NCI-H187 treated with DMSO at 0.1 percent for 48 hours (cell line): ENCODE measurements at places on chromosomes 5 and 9.
A peak's percentile ranks its signal among the peaks of the same experiment; 100 is the strongest.

DNA sequence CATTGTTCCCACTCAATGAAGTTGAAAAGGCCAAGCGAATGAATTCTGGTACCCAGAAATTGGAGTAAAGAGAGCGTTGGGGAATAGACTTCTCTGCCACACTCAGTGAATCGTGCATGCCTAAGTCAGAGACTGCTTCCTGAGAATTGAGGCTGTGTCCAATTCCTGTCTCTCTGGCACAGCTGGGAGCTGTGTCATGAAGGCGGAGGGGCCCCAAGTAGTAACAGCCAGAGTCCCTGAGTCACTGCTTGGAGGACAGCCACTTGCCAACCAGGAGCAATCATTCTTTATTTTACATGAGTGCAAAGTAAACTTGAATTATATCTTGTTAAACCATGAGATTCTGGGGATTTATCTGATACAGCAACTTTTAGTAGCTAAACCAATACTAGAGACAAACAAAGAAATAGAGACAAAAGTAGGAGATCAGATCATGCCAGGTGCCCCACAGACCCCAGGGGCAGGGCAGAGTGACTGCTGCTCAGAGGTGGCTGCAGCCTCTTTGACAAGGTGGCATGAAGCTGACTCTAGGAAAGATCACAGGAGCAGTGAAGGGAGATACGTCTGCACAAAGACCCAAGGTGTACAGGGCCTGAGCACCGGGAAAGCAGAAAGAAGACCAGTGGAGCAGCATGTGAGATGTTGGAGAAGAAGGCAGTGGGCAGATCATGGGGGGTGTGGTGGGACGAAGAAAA is 246.0 kb downstream of the GADD45G start:
- no peak for DNase-seq

GRCh38 chr9:32863291-32863690 is 80.0 kb downstream of the TMEM215 start:
- DNase-seq = no peak

GRCh38 chr5:31726952-31727351 is 88.0 kb downstream of the PDZD2 start:
- no peak for DNase-seq

DNA sequence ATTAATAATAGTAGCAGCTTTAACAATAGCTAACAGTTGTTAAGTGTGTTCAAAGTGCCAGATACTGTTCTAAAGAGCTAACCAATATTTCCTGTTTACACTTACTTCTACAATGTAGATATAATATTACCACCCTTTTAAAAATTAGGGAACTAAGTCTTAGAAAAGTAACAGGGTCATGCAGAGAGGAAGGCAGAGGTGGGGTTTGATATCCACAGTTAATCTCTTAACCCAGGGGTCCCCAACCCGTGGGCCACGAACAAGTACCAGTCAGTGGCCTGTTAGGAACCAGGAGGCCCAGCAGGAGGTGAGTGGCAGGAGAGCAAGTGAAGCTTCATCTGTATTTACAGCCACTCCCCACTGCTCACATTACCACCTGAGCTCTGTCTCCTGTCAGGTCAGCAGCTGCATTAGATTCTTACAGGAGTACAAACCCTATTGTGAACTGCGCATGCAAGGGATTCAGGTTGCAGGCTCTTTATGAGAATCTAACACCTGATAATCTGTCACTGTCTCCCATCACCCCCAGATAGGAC is 89.1 kb downstream of the ACTL7B start:
- peak; percentile 11 for DNase-seq

DNA sequence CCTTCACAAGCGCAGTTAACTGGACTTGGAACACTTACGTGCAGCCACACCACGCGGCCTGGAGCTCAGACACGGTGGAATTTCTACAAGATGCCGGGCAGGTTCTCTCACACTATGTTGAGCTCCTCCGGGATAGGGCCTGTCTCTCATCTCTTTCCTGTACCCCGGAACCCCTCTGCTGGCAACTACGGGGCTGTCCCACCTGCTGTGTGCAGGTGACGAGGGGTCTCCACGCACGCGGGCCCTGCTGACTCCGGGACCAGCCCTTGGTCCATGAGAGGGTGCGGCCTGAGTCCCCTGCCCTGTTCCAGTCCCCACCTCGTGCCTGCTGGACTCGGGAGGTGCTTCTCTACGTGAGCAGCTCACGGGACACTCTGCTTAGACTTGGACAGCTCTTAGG is 40.1 kb downstream of the SLC6A3 start:
- DNase-seq = no peak

GRCh38 chr5:157050050-157050449 is 8.9 kb downstream of the HAVCR1 start:
- DNase-seq = no peak
